ENCODE measurements at places on chromosomes 4 and X.
A peak's percentile ranks its signal among the peaks of the same experiment; 100 is the strongest.

DNA sequence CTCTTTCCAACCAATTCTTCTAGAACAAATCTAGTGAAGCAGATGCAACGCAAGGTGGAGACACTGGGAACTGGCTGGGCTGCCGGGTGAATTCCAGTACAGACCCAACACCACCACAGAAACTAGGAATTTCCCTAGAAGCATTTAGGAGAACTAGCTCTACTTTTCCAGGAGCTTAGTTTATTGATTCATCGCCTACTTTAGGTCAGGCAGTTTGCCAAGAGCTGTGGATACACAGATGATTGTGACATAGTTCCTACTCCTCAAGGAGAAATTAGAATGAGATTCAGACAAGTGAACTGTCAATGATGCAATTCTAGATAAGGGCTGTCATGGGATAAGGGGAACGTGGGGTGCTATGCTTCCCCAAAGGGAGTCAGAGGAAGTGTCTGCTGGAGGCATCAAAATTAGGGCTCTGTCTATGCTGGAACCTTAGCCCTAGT, 350.0 kb downstream of the CAMK2D start:
- H3K27ac ChIP-seq: no peak overlapping the region
- peaks cover 42% of the 10 kb centered on the region for H3K27me3 ChIP-seq
- no peaks in the 10 kb centered on the region for H3K4me1 ChIP-seq
- H3K4me3 ChIP-seq: no peak overlapping the region

- H3K4me1 ChIP-seq: no peaks in the 10 kb centered on the region
- H3K27me3 ChIP-seq: peaks cover 7% of the 10 kb centered on the region
- no peak for DNase-seq
- H3K27ac ChIP-seq: no peak overlapping the region
- H3K36me3 ChIP-seq: no peaks in the 10 kb centered on the region
These were observed 98.0 kb downstream of the RELL1 start for GRCh38 chr4:37588150-37588549.

GRCh38 chr4:26213317-26213716, 107.5 kb upstream of the RBPJ start:
- DNase-seq: no peak
- no peaks in the 10 kb centered on the region for H3K36me3 ChIP-seq
- peaks cover 26% of the 10 kb centered on the region for H3K27me3 ChIP-seq
- peaks cover 13% of the 10 kb centered on the region for H3K4me1 ChIP-seq
- H3K27ac ChIP-seq: no peak overlapping the region
- no peak overlapping the region for H3K4me3 ChIP-seq

- no peaks in the 10 kb centered on the region for H3K4me1 ChIP-seq
- no peaks in the 10 kb centered on the region for H3K36me3 ChIP-seq
- DNase-seq: no peak
- no peak overlapping the region for H3K27ac ChIP-seq
- no peaks in the 10 kb centered on the region for H3K27me3 ChIP-seq
These were observed 22.2 kb downstream of the C4orf50 start for GRCh38 chr4:5995901-5996623.

GRCh38 chrX:81003491-81004185, 194.0 kb upstream of the BRWD3 start:
- no peaks in the 10 kb centered on the region for H3K4me1 ChIP-seq
- H3K4me3 ChIP-seq: no peak overlapping the region
- H3K27me3 ChIP-seq: no peaks in the 10 kb centered on the region
- H3K27ac ChIP-seq: no peak overlapping the region

DNA sequence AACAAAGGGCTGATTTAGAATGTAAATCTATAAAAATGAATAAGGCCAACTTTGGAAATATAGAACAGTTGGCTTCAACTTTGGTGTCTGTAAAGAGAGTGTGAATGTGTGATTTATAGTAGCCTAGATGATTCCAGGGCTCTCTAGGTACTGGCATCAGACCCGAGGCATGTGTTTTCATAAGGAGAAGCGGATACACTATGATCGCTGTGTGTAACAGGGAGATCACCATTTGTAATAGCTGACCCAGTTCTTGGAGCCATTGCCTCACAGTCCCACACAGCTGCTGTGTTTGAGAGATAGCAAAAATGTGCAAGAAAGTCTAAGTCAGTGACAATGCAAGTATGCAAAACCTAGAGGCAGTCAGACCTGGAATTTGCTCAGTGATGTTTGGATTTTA, 135.1 kb downstream of the REPS2 start:
- no peak overlapping the region for H3K4me3 ChIP-seq
- no peaks in the 10 kb centered on the region for H3K27me3 ChIP-seq
- no peak for DNase-seq
- no peaks in the 10 kb centered on the region for H3K36me3 ChIP-seq
- H3K27ac ChIP-seq: no peak overlapping the region

DNA sequence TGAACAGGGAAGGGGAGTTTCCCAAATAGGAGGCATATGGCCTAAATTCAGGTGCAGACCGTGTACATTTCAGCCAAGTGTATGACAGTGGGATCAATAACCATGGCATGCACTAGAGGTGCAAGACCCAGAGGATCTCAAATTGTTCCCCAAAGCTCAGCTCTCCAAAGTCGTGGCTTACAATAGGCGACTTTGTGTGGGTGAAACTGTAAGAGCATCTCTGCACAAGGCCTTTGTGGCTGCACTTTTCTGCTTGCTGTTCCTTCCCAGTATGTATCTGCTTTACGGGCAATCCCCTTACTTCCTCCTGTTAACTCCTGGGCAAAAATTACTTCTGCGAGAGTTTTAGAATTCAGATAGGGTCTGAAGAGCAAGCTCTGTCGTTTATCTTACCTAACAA, 518.3 kb upstream of the ZFP42 start:
- no peaks in the 10 kb centered on the region for H3K27me3 ChIP-seq
- H3K36me3 ChIP-seq: no peaks in the 10 kb centered on the region
- H3K4me1 ChIP-seq: no peaks in the 10 kb centered on the region
- no peak overlapping the region for H3K4me3 ChIP-seq

DNA sequence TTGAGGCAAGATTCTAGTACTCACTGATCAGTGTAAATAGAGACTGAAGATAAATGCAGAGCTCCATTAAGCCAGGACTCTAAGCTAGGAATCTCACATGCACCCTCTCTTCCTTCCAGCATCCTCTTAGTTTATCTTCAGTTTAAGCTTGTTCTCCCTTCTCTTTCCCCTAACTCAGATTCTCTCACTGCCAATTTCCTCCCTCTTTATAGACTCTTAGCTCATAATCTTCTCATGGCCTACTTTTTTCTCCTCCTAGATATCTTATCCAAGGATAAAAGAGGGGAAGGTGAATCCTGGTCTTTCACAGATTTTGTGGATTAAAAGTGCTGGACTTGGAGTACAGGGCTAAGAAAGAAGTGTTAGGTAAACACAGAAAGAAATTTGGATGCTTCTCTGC, 108.9 kb upstream of the TENM3 start:
- H3K4me1 ChIP-seq: peaks cover 3% of the 10 kb centered on the region
- no peak overlapping the region for H3K27ac ChIP-seq
- no peak for DNase-seq
- H3K27me3 ChIP-seq: peaks cover 21% of the 10 kb centered on the region

DNA sequence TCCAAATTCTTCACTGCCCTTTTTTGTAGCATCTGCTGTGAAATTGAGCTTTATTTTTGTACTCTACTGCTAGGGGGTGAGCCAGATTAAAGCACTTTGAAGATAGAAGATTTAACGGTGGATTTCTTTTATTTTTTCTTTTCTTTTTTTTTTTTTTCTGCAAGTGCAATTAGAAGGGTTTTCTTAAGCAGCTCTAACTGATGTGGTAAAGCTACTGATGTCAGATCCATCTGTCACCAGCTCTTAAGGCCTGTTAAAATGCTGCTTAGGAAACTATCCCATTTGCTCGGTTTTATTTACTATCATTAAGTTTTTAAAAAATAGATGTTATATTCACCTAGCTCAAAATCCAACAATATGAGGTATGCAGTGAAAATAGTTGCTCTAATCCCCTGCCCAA, 7.1 kb downstream of the NDUFA1 start:
- no peaks in the 10 kb centered on the region for H3K27me3 ChIP-seq
- peaks cover 9% of the 10 kb centered on the region for H3K4me1 ChIP-seq
- peaks cover 52% of the 10 kb centered on the region for H3K36me3 ChIP-seq
- no peak overlapping the region for H3K27ac ChIP-seq

- no peaks in the 10 kb centered on the region for H3K36me3 ChIP-seq
- H3K4me3 ChIP-seq: no peak overlapping the region
- no peak for DNase-seq
- H3K4me1 ChIP-seq: peaks cover 4% of the 10 kb centered on the region
- H3K27me3 ChIP-seq: peaks cover 11% of the 10 kb centered on the region
These were observed 11.9 kb upstream of the SEL1L3 start for GRCh38 chr4:25874655-25875054.

GRCh38 chr4:184949020-184949419, 69.3 kb upstream of the HELT start:
- no peak overlapping the region for H3K4me3 ChIP-seq
- H3K27me3 ChIP-seq: peaks cover 63% of the 10 kb centered on the region
- H3K27ac ChIP-seq: no peak overlapping the region
- no peaks in the 10 kb centered on the region for H3K36me3 ChIP-seq

DNA sequence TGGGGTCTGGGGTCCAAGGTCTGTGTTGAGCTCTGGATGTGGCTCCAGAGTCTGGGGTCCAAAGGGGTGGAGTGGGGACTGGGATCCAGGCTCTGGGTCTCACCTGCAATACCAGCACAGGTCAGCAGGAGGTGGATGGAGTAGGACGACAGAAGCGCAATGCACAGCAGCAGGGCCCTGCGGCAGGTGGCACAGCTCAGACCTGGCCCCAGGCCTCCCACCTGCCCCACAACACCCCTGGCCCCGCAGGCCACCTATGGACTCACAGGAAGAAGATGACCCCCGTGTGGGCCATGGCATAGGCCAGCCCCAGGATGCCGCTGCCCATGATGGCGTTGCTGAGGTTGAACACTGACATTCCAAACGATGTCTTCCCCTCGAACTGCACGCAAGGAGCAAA, 3.4 kb downstream of the SLC38A5 start:
- H3K27me3 ChIP-seq: no peaks in the 10 kb centered on the region
- peak overlapping the region; percentile 98 for H3K4me3 ChIP-seq
- H3K4me1 ChIP-seq: peaks cover 28% of the 10 kb centered on the region

- H3K27me3 ChIP-seq: peaks cover 10% of the 10 kb centered on the region
- H3K27ac ChIP-seq: peak overlapping the region; percentile 13
- peaks cover 3% of the 10 kb centered on the region for H3K36me3 ChIP-seq
- peak overlapping the region; percentile 76 for H3K4me3 ChIP-seq
- peaks cover 7% of the 10 kb centered on the region for H3K4me1 ChIP-seq
These were observed 376 bp downstream of the ABCG2 start for GRCh38 chr4:88158038-88158488.

- no peak for DNase-seq
- H3K27ac ChIP-seq: no peak overlapping the region
- H3K4me1 ChIP-seq: no peaks in the 10 kb centered on the region
- peaks cover 4% of the 10 kb centered on the region for H3K27me3 ChIP-seq
- no peak overlapping the region for H3K4me3 ChIP-seq
- H3K36me3 ChIP-seq: no peaks in the 10 kb centered on the region
These were observed 40.3 kb downstream of the NHS start for GRCh38 chrX:17415242-17415810.

DNA sequence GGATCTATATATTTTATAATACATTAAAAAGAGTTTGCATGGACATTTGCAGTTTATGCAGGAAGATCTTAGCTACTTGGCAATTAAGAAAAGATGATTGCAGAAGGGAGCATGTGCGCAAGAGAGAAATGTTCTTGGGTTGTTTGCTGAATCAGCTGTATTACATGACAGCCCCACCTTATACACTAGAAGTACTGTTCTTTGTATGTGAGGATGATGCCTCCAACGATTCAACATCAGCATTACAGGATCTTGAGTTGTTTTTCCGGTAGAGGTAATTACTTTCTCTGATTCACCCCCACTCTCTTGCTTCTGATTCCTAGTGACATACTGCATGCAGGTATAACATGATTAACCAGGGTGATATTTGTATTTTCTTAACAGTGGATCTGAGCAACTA, 140.8 kb downstream of the PCDH7 start:
- no peaks in the 10 kb centered on the region for H3K27me3 ChIP-seq
- H3K4me3 ChIP-seq: no peak overlapping the region
- H3K36me3 ChIP-seq: no peaks in the 10 kb centered on the region
- DNase-seq: no peak
- H3K27ac ChIP-seq: no peak overlapping the region

GRCh38 chr4:41215969-41216293, 1.6 kb upstream of the APBB2 start:
- no peak for DNase-seq
- H3K36me3 ChIP-seq: no peaks in the 10 kb centered on the region
- peak overlapping the region; percentile 50 for H3K4me3 ChIP-seq
- no peak overlapping the region for H3K27ac ChIP-seq

- H3K27ac ChIP-seq: no peak overlapping the region
- peak overlapping the region; percentile 68 for H3K4me3 ChIP-seq
- peaks cover 6% of the 10 kb centered on the region for H3K4me1 ChIP-seq
- peaks cover 13% of the 10 kb centered on the region for H3K27me3 ChIP-seq
- no peaks in the 10 kb centered on the region for H3K36me3 ChIP-seq
- DNase-seq: no peak
These were observed 552 bp downstream of the TCEAL9 start for GRCh38 chrX:103356858-103357257.

All from effector memory CD8-positive, alpha-beta T cell (primary cell).